ENCODE measurements at places on chromosomes 6 and 20.
A peak's percentile ranks its signal among the peaks of the same experiment; 100 is the strongest.

DNA sequence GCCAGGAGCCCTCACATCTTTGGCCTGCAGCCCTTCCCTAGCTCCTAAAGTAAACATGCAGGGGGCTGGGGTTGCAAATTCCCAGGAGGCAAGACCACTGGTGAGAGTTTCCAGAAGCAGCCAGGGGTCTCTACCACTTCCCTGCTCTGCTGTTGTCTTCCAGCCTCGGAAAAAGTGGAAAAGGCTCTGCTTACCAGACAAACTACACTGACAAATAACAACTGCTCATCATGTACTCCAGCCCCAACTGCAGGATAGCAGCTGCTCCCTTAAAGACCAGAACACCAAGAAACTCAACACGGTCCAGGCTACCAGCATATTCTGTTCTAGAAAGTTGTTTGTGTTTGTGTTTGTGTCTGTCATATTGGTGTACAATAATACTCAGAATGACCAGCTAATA lies 187.5 kb upstream of the MARCKS start:
- no peak for DNase-seq

DNA sequence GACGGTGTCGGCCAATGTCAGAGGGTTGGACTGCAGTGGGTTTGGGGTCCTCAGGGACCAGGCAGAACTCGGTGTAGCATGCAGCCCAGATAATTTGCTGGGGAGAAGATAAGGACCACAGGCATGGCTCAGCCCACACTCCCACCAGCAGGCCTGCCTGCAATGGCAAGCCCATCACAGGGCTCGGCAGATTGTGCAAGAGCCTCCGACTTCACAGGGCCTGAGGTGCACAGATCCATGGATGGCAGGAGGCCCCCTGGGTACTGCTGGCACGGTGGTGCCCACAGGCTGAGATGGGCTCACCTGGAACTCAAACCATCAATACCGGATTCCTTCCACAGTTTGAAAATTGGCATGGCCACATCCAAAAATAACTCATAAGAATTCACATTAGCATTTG lies 180.3 kb downstream of the TTLL2 start:
- DNase-seq = no peak

DNA sequence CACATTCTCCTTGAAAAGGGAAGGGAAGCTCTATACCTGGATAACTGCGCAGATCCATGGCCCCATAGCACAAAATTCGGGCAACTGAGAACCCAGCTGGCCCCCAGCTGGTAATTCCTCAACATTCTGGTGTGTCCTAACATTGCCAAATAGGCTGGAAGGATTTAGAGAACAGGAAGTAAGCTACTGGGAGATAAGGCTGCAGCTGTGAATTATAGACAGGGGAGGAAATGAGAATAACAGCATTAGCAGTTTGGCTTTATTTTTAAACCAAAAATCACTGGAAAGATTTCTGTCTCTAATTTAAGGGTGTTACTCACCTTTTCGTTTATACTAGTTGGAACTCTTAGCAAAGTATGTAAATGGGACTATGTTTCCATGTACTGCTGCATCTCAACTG lies 97.2 kb downstream of the TULP4 start:
- no peak for DNase-seq

DNA sequence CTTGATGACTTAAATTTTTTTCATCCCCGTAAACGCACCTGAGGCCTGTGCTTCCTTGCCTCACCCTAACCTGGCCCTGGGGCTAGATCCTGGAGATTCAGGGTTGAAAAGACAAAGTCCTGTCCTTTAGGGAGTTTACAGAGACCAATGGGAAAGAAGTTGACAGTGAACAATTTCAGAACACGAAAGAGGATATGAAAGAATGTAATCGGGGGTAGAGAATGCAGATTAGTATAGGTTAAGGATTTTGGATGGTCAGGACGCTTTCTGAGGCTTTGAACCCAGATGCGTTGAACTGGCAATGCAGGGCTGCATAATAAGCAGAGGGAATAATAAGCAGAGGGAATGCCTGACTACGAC lies 1.7 kb upstream of the FBXO5 start:
- DNase-seq = no peak

GRCh38 chr20:38221119-38221589 lies 39.4 kb downstream of the KIAA1755 start:
- peak; percentile 95 for DNase-seq

DNA sequence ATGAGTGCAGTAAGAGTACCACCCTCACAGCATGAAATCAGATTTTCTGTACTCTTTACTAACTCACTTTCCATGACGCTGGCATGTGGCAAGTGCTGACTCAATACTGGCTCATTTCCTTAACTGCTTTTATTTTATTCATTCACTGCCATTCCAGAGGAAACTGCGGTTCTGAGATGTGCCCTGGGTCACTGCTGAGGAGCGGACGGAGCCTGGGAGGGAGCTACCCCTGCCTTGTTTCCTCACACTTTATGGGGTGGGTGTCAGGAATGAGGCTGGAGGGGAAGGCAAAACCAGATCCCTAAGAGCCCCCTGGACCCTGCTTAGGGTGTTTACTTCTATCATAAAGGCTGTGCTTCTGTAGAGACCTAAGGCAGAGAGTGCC lies 14.4 kb downstream of the NT5E start:
- no peak for DNase-seq

- DNase-seq = no peak
These were observed 44.1 kb upstream of the TGM2 start for GRCh38 chr20:38209054-38209675.

GRCh38 chr6:3270258-3270657 lies 11.5 kb downstream of the PSMG4 start:
- DNase-seq = no peak

- DNase-seq = no peak
These were observed 81.8 kb downstream of the JAG1 start for GRCh38 chr20:10591946-10592521.

GRCh38 chr20:51335329-51335841 lies 207.1 kb downstream of the NFATC2 start:
- DNase-seq = no peak

- no peak for DNase-seq
These were observed 113.2 kb downstream of the TMEM170B start for GRCh38 chr6:11650711-11651110.

- no peak for DNase-seq
These were observed 4.3 kb downstream of the BMP6 start for GRCh38 chr6:7730001-7730783.

- DNase-seq = no peak
These were observed 26.8 kb downstream of the C6orf89 start for GRCh38 chr6:36912586-36912985.

GRCh38 chr6:135115834-135116233 lies 61.2 kb upstream of the HBS1L start:
- no peak for DNase-seq

DNA sequence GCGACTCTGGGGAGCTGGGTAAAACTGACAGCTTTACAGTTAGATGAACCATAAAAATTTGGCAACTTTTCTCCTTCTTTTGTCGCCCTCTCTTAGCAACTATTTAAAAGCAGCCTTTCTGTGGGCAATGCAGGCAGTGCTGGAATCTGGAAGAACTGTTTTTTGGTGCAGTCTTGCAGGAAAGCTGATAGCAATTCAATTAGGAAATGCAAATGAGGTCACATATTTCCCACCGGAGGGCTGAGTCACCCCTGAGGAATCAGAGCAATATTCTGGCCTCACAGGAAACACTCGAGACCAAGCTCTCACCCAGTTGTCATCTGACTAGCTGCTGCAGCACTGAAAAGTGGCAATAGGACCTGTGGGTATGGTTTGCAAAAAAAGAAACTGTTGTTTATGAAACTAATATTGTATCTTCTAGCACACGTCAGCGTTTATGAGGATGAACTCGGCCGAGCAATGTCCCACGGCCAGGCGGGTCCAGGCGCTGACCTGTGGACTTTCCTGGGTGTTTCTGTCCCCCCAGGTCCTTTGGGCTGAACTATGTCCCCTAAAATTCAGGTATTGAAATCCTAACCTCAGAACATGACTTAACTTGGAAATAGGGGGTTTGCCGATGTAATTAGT lies 312.3 kb downstream of the TAF4 start:
- no peak for DNase-seq

GRCh38 chr6:6509284-6509683 lies 79.2 kb upstream of the LY86 start:
- DNase-seq = no peak

DNA sequence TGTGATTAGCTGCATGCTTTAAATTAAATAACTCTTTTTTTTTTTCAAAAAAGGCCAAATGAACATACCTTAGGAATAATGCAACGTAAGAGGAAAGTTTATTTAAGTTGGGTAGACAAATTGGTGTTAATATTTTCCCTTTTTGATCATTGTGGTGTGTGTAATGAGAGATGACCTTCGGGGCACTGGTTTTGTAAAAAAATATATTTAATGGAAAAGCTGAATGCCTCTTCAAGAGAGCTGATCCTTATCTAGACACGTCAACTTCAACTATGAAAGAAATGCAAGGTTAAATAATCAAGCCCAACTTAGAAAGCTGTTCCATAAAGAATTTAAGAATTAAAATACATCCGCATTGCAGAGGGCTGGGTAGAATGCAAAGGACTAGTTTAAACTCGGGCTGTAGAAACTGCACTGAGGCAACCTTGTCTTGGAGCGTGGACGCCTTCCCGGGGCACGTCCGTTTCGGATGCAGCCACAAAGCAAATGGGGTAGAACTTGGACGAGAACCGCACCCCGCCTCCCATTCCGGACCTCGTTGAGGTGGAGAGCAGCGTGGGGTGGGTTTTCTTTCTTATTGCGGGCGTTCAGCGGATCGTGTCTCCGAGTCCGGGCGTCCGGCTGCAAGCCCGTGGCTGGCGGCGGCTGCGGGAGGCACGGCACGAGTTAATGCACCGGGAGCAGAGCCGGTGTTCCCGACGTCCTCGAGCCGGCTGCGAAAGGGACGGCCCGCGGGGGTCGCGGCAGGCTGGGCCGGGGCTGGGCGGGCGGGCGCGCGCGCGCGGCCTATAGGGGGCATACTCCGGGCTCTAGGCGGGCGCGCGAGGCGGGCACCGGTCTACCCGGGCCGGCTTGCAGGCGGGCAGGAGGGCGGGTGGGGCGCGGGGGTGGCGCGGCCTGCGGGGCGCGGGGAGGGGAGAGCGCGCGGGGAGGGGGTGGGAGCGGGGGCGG lies 1.9 kb downstream of the JARID2 start:
- DNase-seq = no peak

GRCh38 chr20:10432079-10432478 lies 1.9 kb downstream of the MKKS start:
- DNase-seq = no peak

Data from D721Med (cell line).